ENCODE measurements at places on chromosomes 12 and 14.
A peak's percentile ranks its signal among the peaks of the same experiment; 100 is the strongest.

DNA sequence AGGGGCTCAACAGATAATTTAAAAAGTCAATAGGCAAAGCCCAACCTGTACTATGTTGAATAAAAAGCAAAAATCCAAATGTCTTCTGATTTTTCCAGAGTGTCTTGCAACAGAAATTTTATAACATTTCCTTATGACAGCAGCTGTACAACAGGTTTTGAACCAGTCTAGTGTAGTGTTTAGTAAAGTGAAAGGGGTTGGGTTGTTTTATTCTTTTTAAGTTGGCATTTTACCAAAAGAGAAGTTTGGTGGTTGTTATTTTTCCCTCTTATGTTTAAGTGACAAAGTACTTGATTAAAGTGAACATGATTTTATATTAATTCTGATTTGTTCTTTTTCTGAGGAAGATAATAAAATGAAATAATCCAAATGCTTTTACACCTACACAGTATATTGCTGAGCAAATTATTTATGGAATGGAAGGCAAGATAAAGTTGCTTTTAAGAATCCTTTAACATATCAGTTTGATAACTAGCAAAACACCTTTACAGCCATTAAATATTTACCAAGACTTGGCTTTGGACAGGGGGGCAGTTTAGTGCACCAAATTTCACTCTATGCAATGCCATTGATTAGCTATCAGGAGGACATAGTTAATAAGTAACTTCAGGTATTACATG is 128.9 kb downstream of the FOXA1 start:
- peak; percentile 4 for DNase-seq

GRCh38 chr12:52394836-52395405 is 9.5 kb upstream of the KRT84 start:
- no peak for DNase-seq

- no peak for DNase-seq
Observed at GRCh38 chr12:14892726-14893505, 7.3 kb upstream of the MGP start.

GRCh38 chr12:25553098-25553497 is at the start of gene LMNTD1:
LMNTD1 (minus strand) TSS chr12:25553283; CDS start chr12:25552959, 324 bp downstream.
- DNase-seq = no peak

DNA sequence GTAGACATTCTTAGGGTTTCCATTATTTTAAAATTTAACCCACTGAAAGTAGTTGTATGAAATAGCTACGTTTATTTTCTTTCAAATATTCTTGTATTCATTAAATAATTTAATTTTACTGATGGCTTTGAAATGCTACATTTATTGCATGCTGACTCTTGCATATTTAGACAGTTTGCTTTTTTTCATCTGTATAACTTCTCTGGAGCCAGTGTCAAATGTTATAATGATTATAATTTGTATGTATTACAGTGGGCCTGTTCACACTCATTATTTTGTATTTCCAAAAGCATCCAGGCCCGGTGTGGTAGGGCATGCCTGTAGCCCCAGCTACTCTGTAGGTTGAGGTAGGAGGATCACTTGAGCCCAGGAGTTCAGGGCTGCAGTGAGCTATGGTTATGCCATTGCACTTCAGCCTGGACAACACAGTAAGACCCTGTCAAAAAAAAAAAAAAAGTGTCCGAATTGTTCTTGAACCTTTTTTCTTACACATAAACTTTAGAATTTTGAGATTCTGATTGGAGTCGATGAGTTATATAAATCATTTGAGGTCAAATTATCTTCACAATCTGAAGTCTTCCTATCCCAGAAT is 905 bp downstream of the ZNF84 start:
- peak; percentile 1 for DNase-seq

DNA sequence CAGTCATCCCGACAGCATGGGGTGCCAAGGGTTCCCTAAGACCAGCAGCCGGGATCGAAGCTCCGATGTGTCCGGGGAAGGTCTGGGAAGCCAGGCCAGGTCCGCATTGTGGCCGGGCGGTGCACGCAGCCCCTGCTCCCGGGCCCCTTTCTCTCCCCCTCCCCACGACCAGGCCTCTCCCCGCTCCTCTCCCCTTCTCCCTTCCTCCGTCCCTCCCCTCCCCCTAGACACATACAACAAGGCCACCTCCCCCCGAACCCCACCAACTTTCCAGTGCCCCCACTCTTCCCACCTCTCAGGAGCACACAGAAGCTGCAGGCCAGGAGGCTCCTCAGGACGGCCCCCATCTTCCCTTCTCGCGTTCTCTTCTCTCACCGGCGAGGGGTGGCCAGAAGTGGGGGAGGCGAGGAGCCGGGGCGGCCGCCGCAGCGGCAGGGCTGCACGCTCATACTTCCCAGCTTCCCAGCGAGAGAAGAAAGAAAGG is 413 bp downstream of the LRP6 start:
- DNase-seq = no peak

All from NCI-H2029 treated with DMSO at 0.1 percent for 48 hours (cell line).